Left ventricle myocardium superior (tissue), 1 donor: ENCODE measurements at places on chromosomes 16 and 17. TPM values are rescaled to one million over a fixed set of nuclear protein-coding genes. Genes with fewer than 3 reads are reported as not detected.

DNA sequence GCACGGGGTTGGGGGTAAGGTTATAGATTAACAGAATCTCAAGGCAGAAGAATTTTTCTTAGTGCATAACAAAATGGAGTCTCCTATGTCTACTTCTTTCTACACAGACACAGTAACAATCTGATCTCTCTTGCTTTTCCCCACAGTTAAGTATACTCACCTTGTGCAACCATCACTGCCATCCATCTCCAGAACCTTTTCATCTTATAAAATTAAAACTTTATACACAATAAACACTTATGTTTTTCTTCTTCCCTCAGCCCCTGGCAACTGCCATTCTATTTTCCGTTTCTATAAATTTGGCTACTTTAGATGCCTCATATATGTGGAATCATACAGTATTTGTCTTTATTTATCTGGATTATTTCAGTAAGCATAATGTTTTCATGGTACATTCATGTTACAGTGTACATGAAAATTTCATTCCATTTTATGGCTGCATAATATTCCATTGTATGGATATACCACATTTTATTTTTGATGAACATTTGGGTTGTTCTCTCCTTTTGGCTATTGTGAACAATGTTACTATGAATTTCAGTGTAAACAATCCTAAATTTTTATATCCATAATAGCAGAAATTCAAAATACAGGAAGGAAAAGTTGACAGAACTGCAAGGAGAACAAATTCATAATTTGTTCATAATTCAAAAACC, 25.7 kb upstream of the FA2H start:
- DNase-seq, result no peak

GRCh38 chr16:51359141-51359955, 208.3 kb upstream of the SALL1 start:
- peak; percentile 38 for DNase-seq

DNA sequence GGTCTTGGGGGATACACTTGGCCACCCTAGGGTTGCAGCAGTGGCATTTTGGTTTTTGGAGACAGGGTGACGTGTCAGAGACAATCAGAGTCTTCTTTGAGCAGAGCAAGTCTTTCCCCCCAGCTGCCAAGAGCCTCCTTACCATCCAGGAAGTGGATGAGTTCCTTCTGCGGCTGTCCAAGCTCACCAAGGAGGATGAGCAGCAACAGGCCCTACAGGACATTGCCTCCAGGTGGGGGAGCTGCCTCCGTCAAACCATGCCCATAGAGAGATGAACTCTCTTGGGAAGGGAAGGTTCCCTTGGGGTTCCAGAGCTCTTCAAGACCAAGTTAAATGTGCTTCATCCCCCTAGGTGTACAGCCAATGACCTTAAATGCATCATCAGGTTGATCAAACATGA, 11.3 kb downstream of the LIG3 start:
- DNase-seq, result no peak

HBQ1 gene
- total RNA-seq, result not detected

- DNase-seq, result no peak
These were observed 47.3 kb downstream of the TOM1L2 start for GRCh38 chr17:17924857-17925250.

DNA sequence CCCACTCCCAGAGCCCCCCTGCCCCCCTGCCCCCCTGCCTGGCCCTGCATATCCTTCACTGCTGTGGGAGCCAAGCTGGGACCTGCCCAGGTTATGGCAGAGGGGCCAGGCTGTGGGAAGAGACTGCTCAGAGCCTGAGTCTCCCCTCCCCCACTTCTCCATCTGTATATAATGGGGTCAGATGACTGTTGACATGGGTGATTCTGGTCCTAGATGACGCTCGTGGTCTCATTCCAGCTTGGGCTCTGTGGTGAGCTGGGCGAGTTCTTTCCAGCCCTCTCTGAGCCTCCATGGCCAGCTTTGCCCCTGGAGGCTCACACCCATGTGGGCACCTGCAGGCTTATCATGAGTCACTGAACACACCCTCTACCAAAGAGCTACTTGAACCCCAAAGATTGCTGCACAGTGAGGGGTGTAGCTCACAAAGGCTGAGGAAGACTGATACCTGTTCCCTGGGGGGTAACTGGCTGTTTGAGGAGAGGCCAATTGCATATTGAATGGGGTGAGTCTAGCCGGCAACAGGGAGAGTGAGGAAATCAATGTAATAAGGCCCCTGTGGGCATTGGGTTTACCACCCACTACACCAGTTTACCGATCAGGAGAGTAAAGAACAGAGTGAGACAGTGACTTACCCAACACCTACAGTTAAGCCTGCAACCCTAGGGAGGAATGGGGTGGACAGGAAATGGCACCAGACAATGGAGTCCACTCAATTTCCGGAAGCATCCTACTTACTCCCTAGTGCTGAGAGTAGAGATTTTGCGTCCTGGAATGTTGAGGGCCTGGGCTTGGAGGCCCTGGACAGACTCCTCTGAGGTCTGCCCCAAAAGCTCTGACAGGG, 4.2 kb upstream of the SREBF1 start:
- DNase-seq, result no peak

DNA sequence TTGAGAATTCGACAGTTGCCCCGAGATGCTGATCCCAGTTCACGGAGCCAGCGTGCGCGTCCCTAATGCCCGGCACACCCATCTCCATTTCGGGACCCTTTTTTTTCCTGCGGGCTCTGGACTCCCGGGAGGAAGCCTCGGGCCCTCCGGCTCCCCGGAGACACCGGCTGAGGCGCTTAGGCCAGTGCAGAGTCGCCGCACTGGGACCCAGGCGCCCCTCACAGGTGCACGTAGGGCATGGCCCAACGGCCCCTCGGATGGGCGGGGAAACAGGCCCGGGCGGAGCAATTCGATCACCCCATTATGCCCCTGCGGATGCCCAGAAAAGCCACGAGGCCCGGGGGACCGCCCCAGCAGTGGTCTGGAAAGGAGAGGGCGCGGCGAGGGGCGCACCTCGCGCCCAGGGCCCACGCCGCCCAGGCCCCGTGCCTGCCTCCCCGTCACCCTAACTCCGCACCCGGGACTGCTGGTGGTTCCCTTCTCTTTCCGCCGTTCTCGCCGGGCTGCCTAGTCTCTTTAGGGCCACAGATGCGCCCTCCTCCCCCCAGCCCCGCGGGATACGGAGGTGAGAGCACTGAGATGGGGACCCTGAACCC, 18.5 kb upstream of the ZFHX3 start:
- no peak for DNase-seq

CACNG5 gene
- total RNA-seq, result not detected

GRCh38 chr16:12096828-12097522, 120.4 kb downstream of the SNX29 start:
- DNase-seq, result no peak

DNA sequence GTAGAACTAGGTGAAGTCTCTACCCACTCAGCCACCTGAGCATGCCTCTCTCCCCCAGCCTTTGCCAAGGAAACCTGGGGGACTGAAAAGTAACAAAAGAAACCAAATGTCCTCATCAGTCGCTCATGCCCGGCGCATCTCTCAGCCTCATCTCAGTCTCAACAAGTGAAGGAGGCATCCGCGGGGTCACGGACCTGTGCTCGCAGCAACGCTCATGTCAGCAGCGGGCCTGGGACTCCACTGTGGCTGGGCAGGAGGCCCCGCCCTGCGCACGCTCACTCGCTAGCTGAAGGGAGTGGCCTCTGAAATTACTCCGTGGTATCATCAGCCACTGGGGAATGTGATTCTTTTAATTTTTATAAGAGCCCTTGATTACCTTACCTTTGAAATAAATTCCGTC, 31.3 kb downstream of the MAP1LC3B start:
- no peak for DNase-seq

KRT13 gene
- not detected for total RNA-seq

DNA sequence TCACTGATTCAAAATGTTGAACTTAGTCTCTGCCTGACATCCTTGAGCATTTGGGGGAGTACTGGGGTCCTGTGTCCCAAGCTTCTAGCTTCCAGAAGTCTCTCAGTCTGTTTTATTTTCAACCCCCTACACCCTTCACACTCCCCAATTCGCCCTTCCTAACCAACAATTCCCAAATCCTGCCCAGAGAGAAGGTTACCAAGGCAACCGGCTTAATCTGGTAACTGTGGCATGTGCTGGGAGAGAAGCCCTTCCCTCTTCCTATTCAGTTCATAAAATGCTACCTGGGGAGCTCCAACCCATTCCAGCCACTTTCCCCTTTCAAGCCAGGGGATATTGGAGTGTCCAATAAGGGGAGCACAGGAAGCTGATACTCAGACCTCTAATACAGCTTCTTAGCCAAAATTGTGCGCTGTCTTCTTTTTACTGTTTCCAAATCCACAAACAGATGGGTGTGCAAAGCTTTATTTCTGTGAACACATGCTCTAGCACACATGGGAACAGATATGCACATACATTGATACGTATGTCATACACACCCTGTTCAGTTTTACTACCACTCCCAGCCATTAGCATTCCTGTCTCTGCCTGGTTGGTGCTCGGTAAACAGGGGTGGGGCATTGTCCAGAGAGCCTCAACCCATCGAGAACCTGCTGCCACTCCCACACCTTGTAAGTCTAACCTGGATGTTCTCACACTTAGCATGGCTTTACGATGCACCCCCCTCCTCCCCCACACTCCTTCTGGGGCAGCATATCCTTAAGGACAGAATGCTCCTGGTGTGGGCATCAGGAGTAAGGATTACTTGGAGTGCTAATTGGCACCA, 1.1 kb upstream of the RAPGEFL1 start:
- DNase-seq, result no peak

GRCh38 chr16:46745617-46746016, 2.5 kb downstream of the MYLK3 start:
- no peak for DNase-seq

HOXB6 gene
- total RNA-seq, result 0.20 TPM

DNA sequence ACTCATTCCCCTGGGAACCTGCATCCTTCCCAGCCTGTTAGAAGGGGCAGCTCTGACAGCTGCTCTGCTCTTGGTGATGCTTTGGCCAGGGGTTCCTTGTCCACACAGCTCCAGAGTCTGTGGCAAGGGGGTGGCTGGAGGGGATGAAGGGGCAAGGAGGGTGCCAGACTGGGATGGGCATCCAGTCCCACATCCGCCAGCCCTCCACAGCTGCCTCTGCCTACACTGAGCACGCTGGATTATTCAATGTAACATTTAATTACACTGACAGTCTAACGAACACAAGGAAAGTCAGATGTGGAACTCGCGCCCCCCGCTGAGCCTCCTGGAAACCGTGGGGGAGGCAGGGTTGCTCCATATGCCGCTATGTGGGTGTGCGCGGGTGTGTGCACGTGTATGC, 101.1 kb downstream of the C16orf78 start:
- no peak for DNase-seq

PHOSPHO1 gene
- 0.64 TPM for total RNA-seq

NLGN2 gene
- 6.5 TPM for total RNA-seq

PROCA1 gene
- 0.89 TPM for total RNA-seq

ADAD2 gene
- not detected for total RNA-seq

GRCh38 chr16:49399594-49400364, 26.2 kb downstream of the C16orf78 start:
- no peak for DNase-seq

DNA sequence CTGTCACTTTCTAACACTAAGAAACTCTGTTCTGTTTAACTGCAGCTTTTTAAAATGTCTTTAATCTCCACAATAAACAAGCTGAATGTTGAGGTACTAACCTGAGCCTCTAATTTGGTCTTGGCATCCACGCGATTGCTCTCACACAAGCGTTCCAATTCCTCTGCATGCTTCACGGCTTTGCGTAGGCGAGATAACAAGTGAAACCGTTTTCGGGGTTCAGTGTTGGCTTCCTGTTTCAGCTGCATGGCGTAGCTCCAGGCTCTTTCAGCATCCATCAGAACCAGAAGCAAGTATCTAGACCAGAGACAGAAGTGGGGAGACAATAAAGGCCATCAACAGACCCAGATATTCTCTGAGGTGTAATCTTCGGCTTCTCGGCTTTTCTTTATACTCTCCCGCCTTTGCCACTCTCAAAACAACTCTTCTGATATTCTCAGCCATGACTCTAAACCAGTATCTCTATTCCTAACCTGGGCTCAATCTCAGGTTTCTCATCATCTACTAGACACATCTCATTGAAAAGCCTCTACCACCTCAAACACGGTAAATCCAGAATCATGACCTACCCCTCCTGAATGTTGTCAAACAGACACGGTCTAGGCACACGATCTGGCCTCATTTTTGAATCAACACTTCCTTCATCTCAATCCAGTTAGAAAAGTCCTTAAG, 8.3 kb downstream of the SRP68 start:
- DNase-seq, result no peak

GLP2R gene
- total RNA-seq, result 0.35 TPM

DNA sequence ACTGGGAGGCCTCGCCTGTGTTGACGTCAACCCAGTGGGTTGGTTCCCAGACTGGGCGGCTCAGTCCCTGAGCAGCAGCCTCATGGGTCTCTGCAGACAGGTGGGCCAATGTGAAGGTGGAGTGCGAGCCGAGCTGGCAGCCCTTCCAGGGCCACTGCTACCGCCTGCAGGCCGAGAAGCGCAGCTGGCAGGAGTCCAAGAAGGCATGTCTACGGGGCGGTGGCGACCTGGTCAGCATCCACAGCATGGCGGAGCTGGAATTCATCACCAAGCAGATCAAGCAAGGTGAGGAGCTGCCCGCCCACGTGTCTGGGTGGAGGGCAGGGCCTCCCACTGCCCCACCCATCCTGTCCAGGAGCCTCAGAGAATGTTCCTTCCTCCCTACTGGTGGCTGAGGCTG, 44.1 kb downstream of the MRC2 start:
- DNase-seq, result no peak

- no peak for DNase-seq
These were observed 63.7 kb downstream of the CACNG1 start for GRCh38 chr17:67107811-67108775.

EME1 gene
- 0.35 TPM for total RNA-seq

DNA sequence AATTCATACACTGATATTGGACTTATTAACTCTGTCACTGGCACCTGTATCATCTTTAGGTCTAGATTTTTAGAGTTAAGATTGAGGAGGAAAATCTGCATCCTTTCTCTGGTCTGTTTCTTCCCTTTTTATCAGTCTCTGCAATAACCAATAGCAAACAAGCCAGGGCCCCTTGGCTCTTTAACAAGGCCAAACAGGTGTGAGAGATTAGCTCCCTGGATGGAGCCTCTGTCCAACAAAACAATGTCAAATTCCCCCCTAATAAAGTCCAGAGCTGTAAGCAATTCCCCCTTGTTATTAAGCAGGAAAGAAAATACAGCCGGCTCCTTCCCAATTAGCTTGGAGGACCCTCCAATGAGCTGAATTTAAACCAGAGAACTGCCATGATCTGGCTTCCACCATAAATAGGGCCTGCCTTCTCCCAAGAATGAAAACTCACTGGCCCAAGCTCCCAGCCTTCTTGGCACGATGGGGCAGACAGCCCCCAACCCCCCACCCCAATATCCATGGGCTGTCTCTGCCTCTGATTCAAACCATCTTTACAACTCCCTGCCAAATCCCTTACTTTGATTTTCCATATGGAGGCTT, 56.1 kb upstream of the SOX9 start:
- no peak for DNase-seq

HES7 gene
- not detected for total RNA-seq

GRCh38 chr17:49582789-49583188, 7.1 kb downstream of the NXPH3 start:
- no peak for DNase-seq

STARD3 gene
- total RNA-seq, result 18.7 TPM

CCL16 gene
- total RNA-seq, result not detected
